ENCODE measurements at places on chromosomes 7 and 10. TPM values are rescaled to one million over a fixed set of nuclear protein-coding genes. Genes with fewer than 3 reads are reported as not detected.

Gene PLPP4
- not detected for total RNA-seq

Gene ZNF804B
- under 0.01 TPM for total RNA-seq

Gene LBX1
- total RNA-seq: not detected

Gene PRSS37
- not detected for total RNA-seq

Gene EBLN1
- not detected for total RNA-seq

Gene SLC26A5
- not detected for total RNA-seq

Gene HOXA3
- 1.6 TPM for total RNA-seq

Gene SOSTDC1
- not detected for total RNA-seq

- DNase-seq: peak; percentile 16
Observed at GRCh38 chr7:22251281-22251680, 105.7 kb downstream of the RAPGEF5 start.

- DNase-seq: no peak
Observed at GRCh38 chr10:37632641-37633040, 224.8 kb downstream of the ZNF248 start.

DNA sequence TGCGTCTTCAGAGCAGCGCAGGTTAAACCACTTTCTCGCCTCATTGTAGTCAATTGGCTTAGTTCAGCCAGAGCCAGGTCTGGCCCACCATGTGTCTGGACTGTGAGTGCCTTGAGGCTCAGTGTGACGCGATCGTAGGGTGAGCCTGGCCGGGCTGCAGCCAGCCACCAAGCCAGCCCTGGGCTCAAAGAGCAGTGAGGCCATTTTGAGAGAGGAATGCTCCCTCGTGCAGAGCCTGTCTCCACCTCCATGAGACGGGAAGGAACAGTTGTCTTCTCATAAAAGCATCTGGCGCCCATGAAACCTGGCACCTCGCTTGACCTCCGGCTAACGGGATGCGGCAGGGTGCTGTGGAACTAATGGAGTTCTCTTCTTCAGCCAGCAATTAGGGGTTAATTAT, 34.5 kb downstream of the LHPP start:
- no peak for DNase-seq

GRCh38 chr10:61359452-61359851, 93.7 kb downstream of the TMEM26 start:
- no peak for DNase-seq

GRCh38 chr7:31108097-31108657, 56.1 kb downstream of the ADCYAP1R1 start:
- DNase-seq: no peak

GRCh38 chr7:27172315-27172774, 1.8 kb downstream of the HOXA10 start:
- DNase-seq: peak; percentile 4

- no peak for DNase-seq
Observed at GRCh38 chr10:49627644-49628247, 13.9 kb downstream of the CHAT start.

- no peak for DNase-seq
Observed at GRCh38 chr10:60615541-60615940, 162.7 kb upstream of the CDK1 start.
